ENCODE measurements at places on chromosomes 11 and 22.

GRCh38 chr11:93712678-93713077 is 28.6 kb downstream of the TAF1D start:
- DNase-seq, result no peak

DNA sequence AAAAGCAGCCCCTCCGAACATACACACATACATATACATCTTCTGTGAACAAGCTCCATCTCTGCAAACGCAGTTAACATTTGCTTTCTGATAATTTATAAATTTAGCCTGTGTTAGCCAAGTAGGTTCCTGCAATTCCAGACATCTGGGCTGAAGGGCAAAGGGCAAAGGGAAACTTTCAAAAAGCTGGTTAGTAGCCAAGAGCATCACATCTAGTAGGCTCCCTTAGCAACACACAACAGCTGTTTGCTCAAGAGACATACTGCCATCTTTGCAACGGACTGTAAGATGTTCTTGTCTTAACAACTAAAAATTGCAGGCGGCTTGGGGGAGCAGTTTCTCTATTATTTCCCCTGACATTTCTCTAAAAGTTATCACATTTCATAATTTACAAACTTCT is 134.9 kb downstream of the RBFOX2 start:
- no peak for DNase-seq

DNA sequence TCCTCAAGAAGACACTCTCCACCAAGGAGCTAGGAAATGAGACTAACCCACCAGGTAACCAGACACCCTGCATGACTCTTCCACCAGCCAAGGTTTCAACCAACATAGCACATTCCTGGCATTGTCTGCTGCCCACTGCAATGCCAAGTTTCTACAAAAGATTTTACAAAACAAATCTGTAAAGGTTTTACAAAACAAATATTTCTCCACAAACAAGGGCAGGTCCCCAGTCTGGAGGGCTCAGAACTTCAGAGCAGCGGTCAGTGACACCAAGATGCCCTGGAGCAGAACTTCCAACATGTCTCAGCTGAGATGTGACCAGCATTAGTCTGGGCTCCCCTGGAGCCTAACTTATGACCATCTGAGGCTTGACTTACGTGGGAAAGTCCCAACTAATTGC is 14.0 kb downstream of the GALNT18 start:
- no peak for DNase-seq

DNA sequence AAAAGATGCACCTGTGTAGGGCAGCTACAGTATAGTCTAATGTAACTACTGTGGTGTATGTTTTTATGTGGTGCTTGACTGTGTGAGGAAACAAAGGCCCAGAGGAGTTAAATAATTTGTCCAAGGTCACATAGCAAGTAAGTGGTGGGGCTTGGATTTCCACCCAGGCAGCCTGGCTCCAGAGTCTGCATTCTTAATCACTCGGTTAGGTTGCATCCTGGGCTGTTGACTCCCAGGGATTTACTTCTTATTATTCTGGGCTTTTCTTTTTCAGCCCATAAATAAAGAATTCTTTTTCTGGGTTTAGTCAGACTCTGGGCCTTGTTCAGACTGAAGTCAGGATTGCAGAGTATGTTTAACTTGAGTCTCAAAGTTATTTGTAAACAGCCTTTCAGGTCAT is 82.1 kb downstream of the ARHGAP42 start:
- no peak for DNase-seq

Measured in hematopoietic multipotent progenitor cell treated with erythropoietin and hydrocortisone succinate and interleukin-3 and kit ligand, for 17 days (in vitro differentiated cells).